Right cardiac atrium (tissue), 5 donors: ENCODE measurements at places on chromosomes 11 and 22. TPM values are rescaled to one million over a fixed set of nuclear protein-coding genes. Genes with fewer than 3 reads are reported as not detected.

The CEND1 gene
- 0.59 TPM for polyA plus RNA-seq

- DNase-seq: no peak
These were observed 10.4 kb downstream of the OR52E6 start for GRCh38 chr11:5831196-5831829.

GRCh38 chr11:46410021-46410420, 18.4 kb upstream of the CHRM4 start:
- no peak for DNase-seq

The OR10D3 gene
- not detected for polyA plus RNA-seq

- DNase-seq: no peak
These were observed 56.3 kb downstream of the LRRC74B start for GRCh38 chr22:21101877-21102638.

DNA sequence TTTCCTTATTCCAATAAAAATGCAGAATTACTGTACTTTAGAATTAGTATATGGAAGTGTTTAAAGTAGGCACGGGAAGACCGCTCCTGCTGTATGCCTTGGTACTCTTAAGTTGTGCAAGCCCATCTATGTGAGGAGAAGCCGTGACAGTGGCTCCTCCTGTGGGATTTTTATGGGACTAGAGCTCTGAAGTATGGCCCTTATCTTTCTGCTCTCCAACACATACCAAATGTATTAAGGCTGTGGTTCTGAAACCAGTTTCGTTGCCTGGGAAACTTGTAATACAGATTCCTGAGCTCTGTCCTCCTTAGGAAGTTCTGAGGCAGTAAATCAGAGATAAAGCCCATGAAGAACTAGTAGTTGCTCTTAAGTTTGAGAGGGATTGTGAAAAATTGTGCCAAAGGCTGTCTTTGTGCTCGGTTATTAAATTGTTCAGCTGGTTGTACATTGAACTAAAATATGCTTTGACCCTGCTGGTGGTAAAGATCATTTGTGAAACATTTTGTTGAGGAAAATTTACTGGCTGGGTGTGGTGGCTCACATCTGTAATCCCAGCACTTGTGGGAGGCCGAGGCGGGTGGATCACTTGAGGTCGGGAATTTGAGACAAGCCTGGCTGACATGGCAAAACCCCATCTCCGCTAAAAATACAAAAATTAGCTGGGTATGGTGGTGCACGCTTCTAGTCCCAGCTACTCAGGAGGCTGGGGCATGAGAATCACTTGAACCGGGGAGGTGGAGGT, 29.3 kb downstream of the RTN3 start:
- no peak for DNase-seq

GRCh38 chr11:103359216-103359615, 250.0 kb downstream of the DYNC2H1 start:
- no peak for DNase-seq

- DNase-seq: peak; percentile 71
These were observed 31.4 kb upstream of the LRRC10B start for GRCh38 chr11:61477126-61477525.

The RNASEH2C gene
- 158 TPM for polyA plus RNA-seq

The CNTF gene
- polyA plus RNA-seq: 0.59 TPM

The FAM227A gene
- 0.23 TPM for polyA plus RNA-seq

The CD3E gene
- 0.50 TPM for polyA plus RNA-seq

GRCh38 chr11:84899134-84899533, 728.0 kb downstream of the DLG2 start:
- DNase-seq: no peak

- DNase-seq: peak; percentile 88
These were observed 734 bp downstream of the PPP1R14B start for GRCh38 chr11:64245797-64246620.

DNA sequence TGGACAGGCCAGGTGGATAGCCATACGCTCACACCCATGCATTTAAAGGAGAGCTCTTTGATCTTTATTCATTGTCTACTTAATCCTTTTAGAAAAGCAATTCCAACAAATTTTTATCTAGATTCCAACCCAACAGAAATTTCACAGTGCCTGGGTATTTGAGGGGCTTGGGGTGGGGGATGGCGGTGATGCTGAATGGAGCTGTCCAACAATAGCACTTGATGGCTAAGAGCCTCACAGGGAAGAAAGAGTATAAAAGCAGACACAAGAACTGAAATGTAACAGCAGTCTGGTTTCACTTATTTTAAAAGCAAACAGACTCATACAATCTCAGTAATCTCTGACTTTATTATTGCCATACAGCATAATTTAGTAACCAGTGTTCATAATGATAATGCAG, 101.8 kb upstream of the SORL1-AS1 start:
- DNase-seq: no peak

GRCh38 chr11:35632301-35632700, 14.0 kb downstream of the FJX1 start:
- DNase-seq: no peak

The OR51I1 gene
- not detected for polyA plus RNA-seq

The P2RY2 gene
- polyA plus RNA-seq: 5.4 TPM

DNA sequence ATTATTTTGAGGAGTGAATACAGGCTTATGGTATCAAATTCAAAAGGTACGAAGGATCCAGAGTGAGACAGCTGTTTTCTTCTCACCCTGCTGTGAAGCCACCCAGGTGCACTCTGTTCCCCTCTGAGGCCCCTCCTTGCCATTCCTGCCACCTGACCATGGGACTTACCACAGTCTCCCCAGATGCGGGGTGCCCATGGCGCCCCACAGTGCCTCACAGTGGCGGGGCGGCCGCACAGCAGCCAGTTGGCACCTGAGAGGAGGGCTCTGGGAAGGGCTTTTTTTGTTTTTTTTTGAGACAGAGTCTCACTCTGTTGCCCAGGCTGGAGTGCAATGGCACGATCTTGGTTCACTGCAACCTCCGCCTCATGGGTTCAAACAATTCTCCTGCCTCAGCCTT, 151.7 kb downstream of the CEP164 start:
- DNase-seq: no peak
